ENCODE measurements at places on chromosomes 12 and 14. TPM values are rescaled to one million over a fixed set of nuclear protein-coding genes. Genes with fewer than 3 reads are reported as not detected.

SLC39A9 gene
- 119 TPM for total RNA-seq

PPFIA2 gene
- total RNA-seq, result 0.48 TPM

HOXC10 gene
- 2.2 TPM for total RNA-seq

CYP27B1 gene
- total RNA-seq, result 3.2 TPM

PDZRN4 gene
- not detected for total RNA-seq

MORN3 gene
- 0.21 TPM for total RNA-seq

COX14 gene
- 41.0 TPM for total RNA-seq

KRT3 gene
- total RNA-seq, result not detected

AQP5 gene
- total RNA-seq, result not detected

KRT6C gene
- 155 TPM for total RNA-seq

SLC24A4 gene
- not detected for total RNA-seq

CISTR gene
- not detected for total RNA-seq

GRIP1 gene
- 5.5 TPM for total RNA-seq

GLI1 gene
- total RNA-seq, result under 0.01 TPM

POLE2 gene
- total RNA-seq, result 2.3 TPM

FGD6 gene
- 36.9 TPM for total RNA-seq

RPL6 gene
- total RNA-seq, result 1,403 TPM

PPP1R1A gene
- not detected for total RNA-seq

HELB gene
- 2.6 TPM for total RNA-seq

SIX6 gene
- not detected for total RNA-seq

INSM2 gene
- total RNA-seq, result not detected

CATSPERB gene
- total RNA-seq, result 1.2 TPM

GLRX5 gene
- 58.8 TPM for total RNA-seq

G2E3 gene
- 14.9 TPM for total RNA-seq

LPCAT3 gene
- total RNA-seq, result 5.5 TPM

KRT79 gene
- total RNA-seq, result 0.21 TPM

KRT81 gene
- 10.8 TPM for total RNA-seq

RND1 gene
- 7.5 TPM for total RNA-seq

IL26 gene
- total RNA-seq, result not detected

PA2G4 gene
- total RNA-seq, result 169 TPM

VRTN gene
- total RNA-seq, result not detected

PMCH gene
- total RNA-seq, result not detected

ABCD4 gene
- 19.0 TPM for total RNA-seq

HSPB8 gene
- total RNA-seq, result 0.43 TPM

TMEM106C gene
- total RNA-seq, result 91.9 TPM

EPYC gene
- not detected for total RNA-seq

KRT6B gene
- total RNA-seq, result 1,936 TPM

MGST1 gene
- 79.8 TPM for total RNA-seq

SRRM4 gene
- not detected for total RNA-seq

AJUBA gene
- total RNA-seq, result 250 TPM

AVPR1A gene
- total RNA-seq, result not detected

ZCCHC8 gene
- 14.0 TPM for total RNA-seq

KLRF1 gene
- total RNA-seq, result 0.48 TPM

AQP2 gene
- not detected for total RNA-seq

CFAP73 gene
- total RNA-seq, result not detected

TSHR gene
- total RNA-seq, result not detected

NTF3 gene
- total RNA-seq, result not detected

CAPRIN2 gene
- total RNA-seq, result 35.4 TPM

TAS2R13 gene
- total RNA-seq, result 0.48 TPM

FGF23 gene
- not detected for total RNA-seq

SLC25A29 gene
- total RNA-seq, result 33.7 TPM

AKAP3 gene
- 1.9 TPM for total RNA-seq

ACRBP gene
- not detected for total RNA-seq

Measured in tracheal epithelial cell (primary cell).